ENCODE measurements at places on chromosomes 6 and 20.

- DNase-seq, result no peak
Observed at GRCh38 chr20:3156811-3157619, 2.6 kb downstream of the FASTKD5 start.

DNA sequence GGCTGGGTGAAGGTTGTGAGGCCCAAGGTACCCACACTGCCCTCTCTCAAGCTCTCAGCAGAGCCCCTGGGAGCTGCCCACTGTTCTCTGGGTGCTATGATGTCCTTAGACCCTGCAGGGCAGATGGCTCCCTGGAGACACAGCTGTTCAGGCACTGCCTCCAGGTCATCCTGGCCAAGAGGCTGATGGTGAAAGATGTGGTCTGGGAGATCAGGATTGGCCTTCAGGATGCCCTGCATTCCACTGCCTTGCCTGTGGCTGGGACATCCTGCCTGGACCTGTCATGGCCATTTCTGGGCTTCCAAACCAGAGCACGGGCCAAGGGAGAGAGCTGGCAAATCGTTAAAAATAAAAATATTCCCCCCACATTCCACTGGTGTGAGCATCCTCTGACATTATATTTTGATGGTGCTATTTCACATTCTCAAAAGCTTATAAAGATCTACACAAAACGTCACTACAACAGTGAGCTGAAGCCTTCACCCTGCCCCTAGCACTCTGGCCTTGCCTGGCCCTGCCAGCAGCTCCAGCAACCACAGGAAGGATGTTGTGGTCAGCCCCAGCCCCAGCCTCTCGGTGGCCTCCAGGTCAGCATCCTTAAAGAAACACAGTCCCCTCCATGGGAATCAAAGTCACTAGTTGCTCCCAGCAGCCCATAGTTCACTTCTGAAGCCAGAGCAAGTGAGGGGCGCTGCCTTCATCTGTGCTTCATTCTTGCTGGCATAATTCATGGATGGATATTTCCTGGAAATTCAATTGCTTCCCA is 13.5 kb upstream of the KCNK16 start:
- DNase-seq, result no peak

DNA sequence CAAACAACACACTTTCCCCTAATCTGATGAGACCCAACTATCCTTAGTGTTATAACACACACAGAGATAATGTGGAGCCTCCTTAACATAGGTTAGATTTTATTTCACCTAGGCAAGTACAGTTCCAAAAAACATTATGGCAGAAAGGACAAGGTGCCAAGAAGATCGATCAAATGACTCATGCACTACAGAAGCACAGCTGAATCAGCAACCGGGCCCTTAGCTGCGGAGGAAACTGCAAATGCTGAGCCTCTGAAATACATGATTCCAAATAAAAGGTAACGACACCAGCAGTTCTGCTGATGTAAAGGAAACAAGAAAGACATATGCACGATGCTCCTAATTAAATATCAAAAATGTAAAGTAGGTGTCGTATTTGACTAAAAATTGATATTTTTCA is 19.9 kb upstream of the MUC21 start:
- DNase-seq, result no peak

- no peak for DNase-seq
Observed at GRCh38 chr6:11779329-11780096, 910 bp upstream of the ADTRP start.

DNA sequence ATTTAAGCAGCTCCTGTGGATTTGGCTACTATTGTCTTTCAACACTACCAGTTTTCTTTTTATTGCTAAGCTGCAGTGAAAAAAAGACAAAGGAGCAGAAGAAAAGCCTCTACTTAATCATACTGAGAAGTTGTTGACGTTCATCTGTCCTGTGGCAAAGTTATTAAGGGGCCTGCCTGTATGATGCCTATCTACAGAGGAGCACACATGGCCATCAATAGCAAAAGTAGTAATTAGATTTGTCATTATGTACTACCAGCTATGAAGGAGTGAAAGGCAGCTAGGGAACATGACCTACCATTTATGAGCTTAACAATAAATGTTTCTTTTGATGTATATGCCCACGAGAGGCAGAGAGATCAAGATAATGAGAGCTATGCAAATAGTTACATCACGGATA is 620.9 kb downstream of the PHF3 start:
- no peak for DNase-seq

- DNase-seq, result no peak
Observed at GRCh38 chr20:46900826-46901225, 6.2 kb downstream of the EYA2 start.

DNA sequence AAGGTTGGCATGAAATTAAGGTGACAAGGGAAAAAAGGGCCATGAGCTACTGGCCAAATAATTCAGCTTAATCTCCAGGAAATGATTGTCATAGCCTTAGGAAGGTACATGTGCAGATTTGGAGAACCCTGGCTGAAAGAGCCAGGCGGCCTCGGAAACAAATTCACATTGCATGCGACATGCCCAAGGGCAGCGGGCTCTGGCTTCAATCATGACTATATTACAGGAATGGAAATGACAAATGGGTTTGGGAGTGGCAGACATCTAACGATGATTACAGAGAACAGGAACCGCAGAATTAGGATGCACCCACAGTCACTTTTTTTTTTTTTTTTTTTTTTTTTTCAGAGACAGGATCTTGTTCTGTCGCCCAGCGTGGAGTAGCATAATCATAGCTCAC is 112.4 kb upstream of the SALL4 start:
- DNase-seq, result no peak

- DNase-seq, result no peak
Observed at GRCh38 chr6:151060766-151061531, 178.8 kb upstream of the AKAP12 start.

DNA sequence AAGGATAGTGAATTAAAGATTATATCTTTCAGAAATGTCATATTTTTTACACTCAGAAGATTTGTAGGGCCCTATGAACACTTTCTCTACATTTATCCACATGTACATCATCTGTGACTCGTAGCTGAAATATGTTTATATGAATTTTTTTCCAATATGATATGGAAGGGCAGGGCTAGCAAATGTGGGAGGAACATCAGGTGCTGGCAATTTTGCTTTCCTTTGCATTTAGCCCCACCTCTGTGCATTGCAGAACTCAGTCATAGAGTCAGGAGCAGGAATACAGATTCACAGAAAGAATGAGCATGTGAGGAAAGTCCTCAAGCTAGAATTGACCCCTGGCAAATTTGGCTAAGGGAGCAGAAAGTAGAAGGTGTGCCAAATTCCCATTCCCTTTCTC is 129.9 kb downstream of the CRYBG1 start:
- DNase-seq, result no peak

- no peak for DNase-seq
Observed at GRCh38 chr6:56727097-56727850, 84.6 kb upstream of the DST start.

- no peak for DNase-seq
Observed at GRCh38 chr20:23598481-23598880, 7.2 kb downstream of the CST9 start.

DNA sequence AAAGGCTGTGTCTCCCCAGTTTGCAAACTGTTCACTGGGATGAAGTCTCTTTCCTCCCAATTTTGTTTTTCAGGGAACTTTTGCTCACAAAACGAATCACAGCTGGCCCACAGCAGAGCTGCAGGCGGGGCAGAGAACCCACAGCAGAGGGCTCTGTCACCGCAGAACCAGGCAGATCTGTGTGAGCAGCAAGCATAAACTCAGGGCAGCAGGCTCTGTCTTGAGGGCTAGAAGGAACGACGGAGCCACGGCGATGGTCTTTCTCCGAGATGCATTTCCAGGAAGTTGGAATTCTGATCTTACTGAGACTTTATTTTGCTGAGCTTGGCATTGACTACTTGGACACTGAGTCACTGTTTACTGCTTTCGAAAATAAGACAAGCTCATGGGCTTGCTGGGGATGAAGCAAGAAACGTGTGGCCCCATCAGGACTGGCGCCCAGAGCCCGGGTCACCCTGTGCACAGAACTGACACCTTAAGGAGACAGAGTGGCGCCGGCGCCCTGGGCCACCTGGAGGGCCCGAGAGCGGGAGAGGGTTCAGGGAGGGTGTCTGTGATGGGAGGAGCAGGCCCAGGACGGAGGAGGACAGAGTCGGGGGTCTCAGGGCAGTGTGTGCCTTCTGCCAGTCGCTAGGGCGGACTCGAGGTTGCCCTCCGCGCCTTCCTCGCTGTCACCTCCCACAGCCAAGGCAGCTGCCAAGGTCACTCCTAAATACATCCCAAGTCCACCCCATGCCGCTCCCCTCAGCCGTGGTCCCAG is 106.3 kb upstream of the NXT1 start:
- DNase-seq, result no peak

DNA sequence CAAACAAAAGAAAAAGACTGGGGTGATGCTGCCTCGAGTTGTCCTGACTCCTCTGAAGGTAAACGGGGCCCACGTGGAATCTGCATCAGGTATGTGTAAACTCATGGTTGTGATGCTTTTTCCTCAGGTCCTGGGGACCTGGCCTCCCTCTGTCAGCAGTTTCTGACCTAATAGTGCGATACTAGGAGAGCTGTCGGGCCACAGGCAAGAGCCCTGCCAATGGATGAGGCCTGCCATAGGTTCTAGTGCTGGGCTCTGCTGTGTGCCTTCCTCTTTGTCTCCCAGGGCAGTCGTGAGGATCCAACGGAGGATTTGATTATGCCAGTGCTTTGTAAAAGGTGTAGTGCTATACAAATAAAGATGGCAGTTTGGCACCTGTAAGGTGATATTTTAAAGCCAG is 71.2 kb downstream of the ASXL1 start:
- DNase-seq, result no peak

- DNase-seq, result no peak
Observed at GRCh38 chr6:152052061-152052460, 244.6 kb downstream of the ESR1 start.

DNA sequence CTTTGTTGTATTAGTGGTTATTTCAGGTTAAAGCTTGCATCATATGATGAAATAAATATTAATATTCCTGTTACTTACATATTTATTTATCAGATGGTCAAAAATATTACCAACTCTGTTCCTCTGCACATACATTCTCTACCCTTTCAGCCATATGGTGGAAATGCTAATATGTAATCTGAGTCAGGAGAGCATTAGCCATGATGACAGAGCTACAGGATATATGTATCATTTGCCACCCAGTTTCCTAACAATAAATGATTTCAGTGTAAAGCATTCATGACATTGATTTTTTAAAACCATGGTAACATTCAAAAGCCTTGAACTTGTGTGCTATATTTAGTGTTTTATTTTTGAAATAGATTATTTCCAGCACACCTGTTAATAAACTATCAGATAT is 16.6 kb downstream of the POPDC3 start:
- DNase-seq, result no peak

- DNase-seq, result no peak
Observed at GRCh38 chr6:128367437-128367836, 153.0 kb downstream of the PTPRK start.

GRCh38 chr6:106159531-106159940 is 73.4 kb downstream of the PRDM1 start:
- DNase-seq, result no peak

DNA sequence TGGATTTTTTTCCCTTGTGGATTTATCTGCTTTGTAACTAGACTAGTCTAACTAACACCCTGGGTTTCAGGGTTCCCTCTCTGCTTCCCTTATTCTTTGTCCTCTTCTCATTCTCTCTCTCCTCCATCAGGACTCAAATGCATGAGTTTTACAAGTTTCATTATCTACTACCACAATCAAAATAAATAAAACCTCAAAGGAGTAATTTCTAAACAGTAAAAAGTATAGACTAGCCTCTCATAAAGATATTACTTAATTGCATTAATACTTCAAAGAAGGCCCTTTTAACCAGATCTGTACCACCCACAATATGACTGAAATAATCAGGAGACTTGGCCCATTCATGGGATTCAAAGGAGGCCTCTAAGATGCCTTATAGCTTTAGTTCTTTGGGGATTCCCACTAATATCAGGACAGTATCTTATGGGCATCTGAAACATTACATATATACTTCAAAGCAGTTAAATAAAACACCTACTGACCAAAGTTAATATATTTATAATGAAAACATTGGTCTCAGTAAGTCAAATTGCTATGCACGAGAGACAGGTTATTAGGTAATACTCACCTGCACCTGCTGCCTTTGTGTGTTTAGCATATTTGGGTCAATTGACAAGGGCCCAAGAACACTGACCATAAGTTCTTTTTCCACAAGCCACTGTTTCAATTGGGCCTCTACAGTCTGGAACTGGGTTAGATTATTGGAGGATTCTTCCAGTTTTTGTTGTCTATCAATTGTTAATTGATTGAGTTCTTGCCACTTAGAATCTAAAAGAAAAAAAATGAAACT is 85.7 kb downstream of the DST start:
- DNase-seq, result no peak

DNA sequence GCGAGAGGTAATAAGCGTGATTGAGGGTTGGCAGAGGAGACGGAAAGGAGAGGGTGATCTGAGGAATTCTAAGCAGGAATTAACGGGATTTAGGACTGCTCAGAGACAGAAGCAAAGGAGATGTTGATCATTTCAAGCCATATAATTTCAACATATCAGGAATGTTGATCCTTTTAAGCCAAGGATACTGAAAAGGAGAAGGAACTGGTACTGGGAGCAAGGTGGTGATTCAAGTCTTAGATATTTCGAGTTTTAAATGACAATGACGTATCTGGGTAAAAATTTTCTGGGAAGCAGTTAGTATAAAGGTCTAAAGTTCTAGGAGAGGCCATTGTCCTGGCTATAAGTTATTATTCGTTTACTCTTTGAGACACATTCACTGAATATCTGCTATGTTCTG is 91.3 kb upstream of the OGFRL1 start:
- DNase-seq, result no peak
